ENCODE measurements at places on chromosomes 7 and 10. TPM values are rescaled to one million over a fixed set of nuclear protein-coding genes. Genes with fewer than 3 reads are reported as not detected.

DNA sequence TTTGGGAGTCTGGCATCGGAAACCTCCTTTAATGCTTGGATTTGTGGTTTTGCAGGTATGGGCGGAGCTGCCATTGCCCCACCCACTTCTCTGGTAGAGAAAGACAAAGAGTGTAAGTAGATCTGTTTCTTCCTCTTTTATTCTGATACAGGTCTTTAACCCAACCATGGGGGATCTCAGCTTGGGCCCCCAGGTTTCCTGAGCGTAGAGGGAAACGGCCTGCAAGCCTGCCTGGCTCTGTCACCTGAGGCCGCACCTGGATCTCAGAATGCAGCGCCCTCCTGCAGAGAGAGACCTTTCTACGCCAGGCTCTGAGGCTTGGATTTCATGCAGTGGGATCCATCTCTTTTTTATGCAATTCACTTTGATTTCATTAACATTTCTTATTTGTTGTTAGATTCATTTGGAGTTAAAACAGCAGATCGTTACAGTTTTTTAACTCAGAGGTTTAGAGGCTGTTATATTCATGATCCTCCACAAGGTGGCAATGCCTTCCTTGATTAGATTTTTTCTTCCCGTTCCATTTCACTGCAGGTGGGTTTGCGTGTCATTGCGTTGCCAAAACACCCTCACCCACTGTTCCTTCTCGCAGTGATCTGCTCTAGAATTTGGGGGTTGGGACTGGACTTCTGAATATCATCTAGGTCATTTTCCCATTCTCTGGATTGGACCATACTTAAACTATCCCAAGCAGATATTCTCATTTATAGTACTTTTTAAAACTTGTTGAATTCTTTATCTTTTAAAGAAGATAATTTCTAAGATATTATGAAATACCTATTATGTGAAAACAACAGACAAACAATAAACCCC lies 20.0 kb downstream of the RBM17 start:
- H3K27me3 ChIP-seq: no peaks in the 10 kb centered on the region
- H3K27ac ChIP-seq: no peak overlapping the region
- H3K36me3 ChIP-seq: peaks cover 70% of the 10 kb centered on the region
- H3K4me3 ChIP-seq: no peak overlapping the region
- peak; percentile 82 for DNase-seq
- H3K4me1 ChIP-seq: peaks cover 6% of the 10 kb centered on the region

- H3K27ac ChIP-seq: no peak overlapping the region
- no peak overlapping the region for H3K4me3 ChIP-seq
- no peaks in the 10 kb centered on the region for H3K4me1 ChIP-seq
- H3K36me3 ChIP-seq: no peaks in the 10 kb centered on the region
- no peaks in the 10 kb centered on the region for H3K27me3 ChIP-seq
- DNase-seq: no peak
These were observed 41.8 kb downstream of the PNLIPRP3 start for GRCh38 chr10:116469437-116469836.

DNA sequence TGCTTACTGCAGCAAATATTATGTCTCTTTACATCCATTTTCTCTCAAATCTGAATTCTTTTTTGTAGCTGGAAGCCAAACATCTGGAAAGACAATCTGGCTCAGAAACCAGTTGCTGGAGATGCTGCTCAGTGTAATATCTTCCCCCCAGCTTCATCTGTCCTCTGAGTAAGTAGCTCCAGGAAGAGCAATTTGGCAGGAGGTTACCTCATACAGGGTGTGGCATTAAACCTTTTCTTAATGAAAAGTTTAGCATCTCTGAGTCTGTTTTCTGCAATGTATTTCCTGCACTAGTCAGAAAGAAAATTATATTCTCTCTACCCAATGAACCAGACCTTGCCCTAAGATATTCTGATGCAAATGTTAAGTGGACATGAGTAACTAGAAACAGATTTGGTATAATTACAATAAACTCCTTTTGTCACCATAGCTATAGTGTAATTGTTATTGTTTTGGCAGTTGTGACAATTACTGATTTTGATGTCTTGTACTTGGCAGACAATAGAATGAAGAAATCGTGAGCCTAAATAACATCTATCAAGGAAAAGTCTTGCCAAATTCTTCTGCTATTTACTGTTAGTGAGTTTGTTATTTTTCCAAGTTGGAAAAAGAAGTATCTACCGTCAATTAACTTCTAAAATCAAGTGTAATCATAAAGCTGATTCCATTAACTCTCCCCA lies 123.3 kb downstream of the WDFY4 start:
- no peaks in the 10 kb centered on the region for H3K27me3 ChIP-seq
- peaks cover 9% of the 10 kb centered on the region for H3K4me1 ChIP-seq
- no peaks in the 10 kb centered on the region for H3K36me3 ChIP-seq
- H3K27ac ChIP-seq: no peak overlapping the region

DNA sequence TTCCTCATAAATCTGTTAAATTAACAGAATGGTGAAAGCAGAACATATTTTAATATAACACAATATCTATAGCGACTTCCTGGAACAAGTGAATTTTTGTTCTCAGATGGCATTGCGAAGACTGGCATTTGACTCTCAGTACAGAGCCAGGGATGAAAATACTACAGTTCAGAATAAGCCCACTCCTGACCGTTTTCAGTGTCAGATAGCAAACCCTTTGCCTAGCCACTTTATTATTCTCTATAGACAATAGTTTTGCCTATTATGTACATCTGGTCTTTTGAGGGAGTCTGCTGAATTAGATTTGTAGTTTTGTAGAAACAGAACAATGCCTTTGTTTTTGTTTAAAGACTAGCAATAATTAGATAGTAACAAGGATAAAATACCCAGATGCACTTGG lies 2.3 kb downstream of the MINPP1 start:
- no peak for DNase-seq
- H3K27ac ChIP-seq: no peak overlapping the region
- peaks cover 14% of the 10 kb centered on the region for H3K36me3 ChIP-seq
- no peak overlapping the region for H3K4me3 ChIP-seq
- peaks cover 3% of the 10 kb centered on the region for H3K27me3 ChIP-seq
- H3K4me1 ChIP-seq: peaks cover 13% of the 10 kb centered on the region

DNA sequence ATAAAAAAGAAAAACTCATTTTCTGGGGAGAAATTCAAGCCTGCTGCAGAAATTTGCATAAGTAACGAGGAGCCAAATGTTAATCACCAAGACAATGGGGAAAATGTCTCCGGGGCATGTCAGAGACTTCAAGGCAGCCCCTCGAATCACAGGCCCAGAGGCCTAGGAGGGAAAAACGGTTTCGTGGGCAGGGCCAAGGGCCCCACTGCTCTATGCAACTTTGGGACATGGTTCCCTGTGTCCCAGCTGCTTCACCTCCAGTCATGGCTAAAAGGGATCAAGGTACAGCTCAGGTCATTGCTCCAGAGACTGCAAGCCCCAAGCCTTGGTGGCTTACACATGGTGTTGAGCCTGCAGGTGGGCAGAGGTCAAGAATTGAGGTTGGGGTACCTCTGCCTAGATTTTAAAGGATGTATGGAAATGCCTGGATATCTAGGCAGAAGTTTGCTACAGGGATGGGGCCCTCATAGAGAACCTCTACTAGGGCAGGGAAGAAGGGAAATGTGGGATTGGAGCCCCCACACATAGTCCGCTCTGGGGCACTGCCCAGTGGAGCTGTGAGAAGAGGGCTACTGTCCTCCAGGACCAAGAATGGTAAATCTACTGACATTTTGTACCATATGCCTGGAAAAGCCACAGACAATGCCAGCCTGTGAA lies 8.4 kb downstream of the MACC1 start:
- H3K27me3 ChIP-seq: no peaks in the 10 kb centered on the region
- no peak for DNase-seq
- H3K4me1 ChIP-seq: no peaks in the 10 kb centered on the region
- H3K4me3 ChIP-seq: no peak overlapping the region
- H3K36me3 ChIP-seq: no peaks in the 10 kb centered on the region

GRCh38 chr7:123725586-123726171 lies 23.1 kb downstream of the WASL start:
- H3K4me1 ChIP-seq: peaks cover 4% of the 10 kb centered on the region
- H3K36me3 ChIP-seq: no peaks in the 10 kb centered on the region

LRRC18 gene
- total RNA-seq: not detected
